CD14-positive monocyte (primary cell): ENCODE measurements at places on chromosomes 6 and 20.

DNA sequence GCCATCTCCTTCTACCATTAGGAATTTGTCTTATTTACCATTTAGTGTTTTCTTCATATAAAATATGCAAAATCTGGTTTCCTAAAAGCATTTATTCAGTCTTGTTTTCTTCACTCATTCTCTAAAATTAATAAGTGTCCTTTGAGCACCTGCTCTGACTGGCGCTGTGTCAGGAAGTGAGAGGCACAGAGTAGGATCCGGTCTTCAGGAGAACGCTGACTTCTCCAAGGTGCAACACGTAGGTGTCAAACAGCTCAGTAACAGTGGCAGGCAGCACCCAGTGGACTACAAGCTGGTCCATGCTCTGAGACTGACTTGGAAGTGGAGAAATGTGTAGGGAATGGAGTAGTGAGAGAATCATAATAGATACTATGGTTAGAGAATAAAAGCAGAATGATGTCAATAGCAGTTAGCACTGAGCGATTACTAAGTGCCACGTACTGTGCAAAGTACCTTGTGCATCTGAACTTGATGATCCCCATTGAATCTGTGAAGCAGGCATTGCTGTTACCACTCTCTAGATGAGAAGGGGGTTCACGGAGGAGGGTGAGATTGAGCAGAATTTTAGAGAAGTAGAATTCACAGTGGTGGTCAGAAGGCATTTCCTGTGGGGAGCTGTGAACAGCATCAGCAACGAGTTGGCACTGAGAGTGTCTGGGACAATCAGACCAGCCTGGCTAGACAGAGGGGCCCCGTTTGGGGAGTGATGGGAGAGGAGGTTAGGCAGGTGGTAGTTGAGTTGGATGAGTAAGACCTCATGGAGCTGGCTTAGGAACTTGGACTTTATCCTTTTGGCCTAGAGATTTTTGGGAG is 569.8 kb downstream of the QKI start:
- no peaks in the 10 kb centered on the region for H3K27me3 ChIP-seq
- H3K36me3 ChIP-seq = no peaks in the 10 kb centered on the region
- no peak for DNase-seq
- peaks cover 4% of the 10 kb centered on the region for H3K4me1 ChIP-seq

DNA sequence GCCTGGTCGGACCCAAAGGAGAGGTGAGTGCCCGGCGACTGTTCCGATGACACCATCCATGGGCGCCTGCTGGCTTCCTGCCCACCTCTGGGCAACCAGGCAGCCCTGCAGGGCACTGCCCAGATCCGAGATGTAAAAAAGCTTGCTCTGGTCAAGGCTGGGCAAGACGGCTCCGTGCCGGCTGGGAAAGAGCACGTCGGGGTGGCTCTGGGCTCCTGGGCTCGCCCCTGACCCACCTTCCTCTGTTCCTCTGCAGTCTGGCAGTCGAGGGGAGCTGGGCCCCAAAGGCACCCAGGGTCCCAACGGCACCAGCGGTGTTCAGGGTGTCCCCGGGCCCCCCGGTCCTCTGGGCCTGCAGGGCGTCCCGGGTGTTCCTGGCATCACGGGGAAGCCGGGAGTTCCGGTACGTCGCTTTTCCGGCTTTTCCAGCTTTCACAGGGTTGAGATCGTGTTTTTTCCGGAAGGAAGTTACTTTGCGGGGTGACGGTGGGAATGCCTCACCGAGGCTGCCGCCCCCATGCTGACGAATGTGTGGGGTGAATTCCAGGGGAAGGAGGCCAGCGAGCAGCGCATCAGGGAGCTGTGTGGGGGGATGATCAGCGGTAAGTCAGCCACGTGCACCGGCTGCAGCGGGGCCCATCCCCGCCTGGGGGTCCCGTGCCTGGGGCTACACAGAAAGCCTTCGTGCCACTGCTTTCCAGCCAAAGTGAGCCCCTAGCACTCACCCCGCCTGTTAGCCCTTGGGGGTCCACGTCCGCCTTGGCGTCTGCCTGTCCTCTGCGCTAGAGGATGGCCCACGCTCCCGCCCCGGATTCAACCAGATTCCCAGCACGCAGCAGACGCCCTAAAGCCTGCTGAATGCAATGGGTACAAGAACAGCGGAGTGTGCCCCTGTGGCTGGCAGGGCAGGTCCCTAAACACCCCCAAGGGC is 19.3 kb downstream of the COL9A3 start:
- peaks cover 3% of the 10 kb centered on the region for H3K36me3 ChIP-seq
- H3K27me3 ChIP-seq = no peaks in the 10 kb centered on the region
- peaks cover 41% of the 10 kb centered on the region for H3K4me1 ChIP-seq

GRCh38 chr20:23490817-23491216 is at the start of gene CST8:
Gene CST8 (plus strand): TSS chr20:23491117. CDS start chr20:23491668, 551 bp downstream.
- H3K4me3 ChIP-seq = no peak within 1 kb of the TSS
- no peaks in the 10 kb centered on the region for H3K36me3 ChIP-seq
- H3K4me1 ChIP-seq = no peaks in the 10 kb centered on the region
- DNase-seq = no peak

DNA sequence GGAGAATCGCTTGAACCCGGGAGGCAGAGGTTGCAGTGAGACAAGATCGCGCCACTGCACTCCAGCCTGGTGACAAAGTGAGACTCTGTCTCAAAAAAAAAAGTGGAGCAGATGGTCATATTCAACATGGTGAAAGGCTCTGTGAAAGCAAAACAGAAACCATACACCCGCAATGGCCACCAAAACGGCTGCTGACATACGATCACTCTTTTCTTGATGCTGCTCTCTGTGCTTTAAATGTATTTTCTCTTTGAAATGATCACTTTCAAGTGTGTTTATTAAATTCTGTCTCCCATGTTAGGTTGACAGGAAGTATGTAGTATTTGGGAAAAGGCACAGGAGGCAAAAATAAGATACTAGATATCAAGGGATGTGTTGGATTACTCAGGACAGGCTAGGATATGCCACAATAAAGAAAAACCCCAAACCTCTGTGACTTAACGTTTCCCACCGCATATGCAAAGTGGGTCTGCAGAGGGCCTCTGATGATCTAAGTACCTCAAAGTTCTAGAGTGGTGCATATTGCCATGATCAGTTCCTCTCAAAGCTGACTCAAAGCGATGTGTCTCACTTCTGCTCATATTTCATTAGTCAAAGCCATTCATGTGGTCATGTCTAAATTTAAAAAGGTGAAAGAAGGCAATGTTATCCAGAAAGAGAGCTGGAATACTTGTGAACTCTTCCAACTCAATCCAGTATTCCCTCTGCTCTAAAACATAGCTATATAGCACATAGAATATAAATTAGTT is 155.1 kb upstream of the SOX4 start:
- no peak overlapping the region for H3K4me3 ChIP-seq
- H3K36me3 ChIP-seq = no peaks in the 10 kb centered on the region
- H3K27ac ChIP-seq = no peak overlapping the region
- H3K4me1 ChIP-seq = peaks cover 41% of the 10 kb centered on the region
- H3K27me3 ChIP-seq = no peaks in the 10 kb centered on the region

GRCh38 chr6:128519931-128520435 is 416 bp downstream of the PTPRK start:
- H3K4me3 ChIP-seq = peak overlapping the region; percentile 67
- no peaks in the 10 kb centered on the region for H3K36me3 ChIP-seq
- peaks cover 53% of the 10 kb centered on the region for H3K27me3 ChIP-seq
- H3K27ac ChIP-seq = no peak overlapping the region

DNA sequence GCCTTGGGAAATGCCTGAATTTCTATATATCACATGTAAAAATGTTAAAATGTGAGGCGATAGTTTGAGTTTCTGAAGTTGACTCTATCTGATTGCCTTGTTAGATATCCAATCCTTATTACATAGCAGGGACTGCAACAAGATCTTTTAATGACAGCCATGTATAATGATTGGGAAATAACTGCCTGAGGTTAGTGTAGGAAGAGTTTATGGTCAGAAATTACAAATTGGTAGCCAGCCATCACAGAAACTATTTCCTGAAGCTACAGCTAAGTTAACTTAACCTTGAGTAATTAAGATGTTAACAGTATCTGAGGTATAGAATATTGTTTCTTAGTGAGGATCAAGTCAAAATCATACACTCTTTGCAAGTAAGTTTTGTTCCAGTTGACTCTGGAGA is 41.0 kb downstream of the AKIRIN2 start:
- no peak overlapping the region for H3K27ac ChIP-seq
- no peak for DNase-seq
- no peaks in the 10 kb centered on the region for H3K27me3 ChIP-seq
- no peak overlapping the region for H3K4me3 ChIP-seq
- H3K4me1 ChIP-seq = no peaks in the 10 kb centered on the region

- no peaks in the 10 kb centered on the region for H3K27me3 ChIP-seq
- H3K27ac ChIP-seq = no peak overlapping the region
- H3K36me3 ChIP-seq = no peaks in the 10 kb centered on the region
- DNase-seq = no peak
- no peaks in the 10 kb centered on the region for H3K4me1 ChIP-seq
- H3K4me3 ChIP-seq = no peak overlapping the region
Observed at GRCh38 chr6:146408583-146408982, 135.1 kb upstream of the RAB32 start.

DNA sequence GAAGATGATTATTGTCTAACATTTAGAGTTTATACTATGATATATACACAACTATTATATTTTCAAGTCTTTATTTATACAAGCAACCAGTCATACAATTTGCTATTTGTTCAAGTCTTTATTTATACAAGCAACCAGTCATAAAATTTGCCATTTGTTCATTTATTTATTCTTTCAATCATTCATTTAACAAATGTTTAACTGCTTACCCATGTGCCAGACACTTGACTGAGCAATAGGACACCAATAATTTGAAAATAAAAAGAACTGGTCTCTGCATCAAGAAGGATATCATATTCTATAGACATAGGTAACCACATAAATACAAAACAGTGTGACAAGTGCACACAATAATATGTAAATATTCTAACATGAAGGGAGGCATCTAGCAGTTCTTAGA is 20.3 kb downstream of the GRIK2 start:
- H3K36me3 ChIP-seq = no peaks in the 10 kb centered on the region
- H3K4me3 ChIP-seq = no peak overlapping the region
- DNase-seq = no peak
- H3K27me3 ChIP-seq = no peaks in the 10 kb centered on the region

DNA sequence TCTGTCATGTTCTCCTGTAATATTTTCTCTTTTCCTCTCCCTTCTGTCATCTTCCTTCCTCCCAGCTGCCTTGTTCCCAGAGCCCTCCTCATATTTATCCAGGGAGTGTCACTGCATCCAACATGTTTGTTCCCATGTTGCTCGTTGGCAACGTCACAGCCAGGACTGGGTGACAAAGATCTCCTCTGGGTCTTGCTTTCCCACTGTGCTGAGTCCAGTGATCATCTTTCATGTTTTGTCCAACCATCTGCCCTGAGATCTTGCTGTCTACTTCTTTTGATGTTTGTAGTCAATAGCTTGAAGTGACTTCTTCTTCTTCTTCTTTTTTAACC is 26.6 kb downstream of the FARS2 start:
- H3K4me3 ChIP-seq = no peak overlapping the region
- no peaks in the 10 kb centered on the region for H3K27me3 ChIP-seq
- no peaks in the 10 kb centered on the region for H3K36me3 ChIP-seq
- H3K4me1 ChIP-seq = no peaks in the 10 kb centered on the region

- H3K36me3 ChIP-seq = no peaks in the 10 kb centered on the region
- no peak overlapping the region for H3K4me3 ChIP-seq
- H3K4me1 ChIP-seq = no peaks in the 10 kb centered on the region
- no peak for DNase-seq
Observed at GRCh38 chr6:21522143-21522747, 71.3 kb upstream of the SOX4 start.

DNA sequence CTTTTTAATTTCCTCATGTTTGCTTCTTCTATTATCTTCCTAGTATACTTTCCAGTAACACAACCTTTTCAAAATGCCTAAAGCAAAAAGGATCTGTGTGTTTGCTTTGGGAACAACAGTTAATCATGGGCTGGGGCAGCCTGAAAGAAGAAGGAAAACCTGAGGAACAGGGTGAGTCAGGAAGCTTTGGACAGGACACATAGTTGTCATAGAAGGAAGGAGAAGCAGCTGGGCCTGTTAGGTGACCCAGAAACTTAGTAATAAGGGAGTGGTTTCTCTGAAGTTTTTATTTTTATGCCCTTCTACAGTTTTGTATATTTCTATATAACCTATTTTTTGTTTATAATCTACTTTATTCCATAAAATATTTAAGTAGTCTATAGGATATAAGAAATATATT is 61.4 kb downstream of the CD24 start:
- H3K4me3 ChIP-seq = no peak overlapping the region
- H3K4me1 ChIP-seq = no peaks in the 10 kb centered on the region
- H3K27ac ChIP-seq = no peak overlapping the region
- H3K27me3 ChIP-seq = no peaks in the 10 kb centered on the region

- no peak overlapping the region for H3K27ac ChIP-seq
- H3K36me3 ChIP-seq = no peaks in the 10 kb centered on the region
- DNase-seq = no peak
- H3K4me1 ChIP-seq = no peaks in the 10 kb centered on the region
- H3K27me3 ChIP-seq = no peaks in the 10 kb centered on the region
Observed at GRCh38 chr6:82017288-82017687, 230.3 kb downstream of the IBTK start.

- no peak overlapping the region for H3K27ac ChIP-seq
- peaks cover 30% of the 10 kb centered on the region for H3K4me1 ChIP-seq
- no peaks in the 10 kb centered on the region for H3K27me3 ChIP-seq
- peak; percentile 68 for DNase-seq
- H3K4me3 ChIP-seq = peak overlapping the region; percentile 61
Observed at GRCh38 chr6:26017632-26017966, 55.0 kb downstream of the TRIM38 start.

GRCh38 chr20:49978685-49979029 is 4.1 kb upstream of the SNAI1 start:
- peaks cover 10% of the 10 kb centered on the region for H3K27me3 ChIP-seq
- H3K4me3 ChIP-seq = no peak overlapping the region
- DNase-seq = no peak
- H3K36me3 ChIP-seq = no peaks in the 10 kb centered on the region

DNA sequence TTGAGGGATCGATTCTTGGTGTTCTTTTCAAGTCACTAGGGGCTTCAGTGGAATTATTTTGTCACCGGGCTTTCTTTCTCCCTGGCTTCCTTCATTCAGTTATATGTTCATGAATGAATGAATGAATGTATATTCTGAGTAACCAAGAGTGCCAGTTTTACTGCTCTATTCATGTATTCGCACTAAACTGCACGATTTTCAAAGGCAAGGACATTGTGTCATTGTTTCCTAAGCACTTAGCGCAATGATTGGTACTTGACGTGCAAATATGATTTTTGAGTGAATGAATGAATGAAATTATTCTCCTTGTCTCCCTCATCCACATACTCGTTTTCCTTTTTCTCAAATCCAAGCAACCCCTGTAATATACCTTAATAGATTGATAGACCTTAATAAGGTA is 822 bp downstream of the AFG1L start:
- peaks cover 12% of the 10 kb centered on the region for H3K4me1 ChIP-seq
- H3K4me3 ChIP-seq = peak overlapping the region; percentile 74
- peak overlapping the region; percentile 97 for H3K27ac ChIP-seq
- no peaks in the 10 kb centered on the region for H3K27me3 ChIP-seq
- no peak for DNase-seq

DNA sequence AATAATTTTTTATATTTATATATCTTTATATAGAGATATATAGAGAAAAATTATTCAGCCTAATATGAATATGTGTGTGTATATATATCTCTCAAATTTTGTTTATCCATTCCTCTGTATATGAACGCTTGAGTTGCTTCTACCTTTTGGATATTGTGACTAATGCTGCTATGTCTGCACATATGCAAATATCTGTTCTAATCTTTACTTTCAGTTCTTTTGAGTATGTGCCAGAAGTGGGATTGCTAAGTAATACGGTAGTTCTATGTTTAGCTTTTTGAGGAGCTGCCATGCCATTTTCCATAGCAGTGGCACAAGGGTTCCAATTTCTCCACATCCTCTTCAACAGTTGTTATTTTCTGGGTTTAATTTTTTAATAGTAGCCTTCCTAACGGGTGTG is 72.8 kb upstream of the CEP85L start:
- H3K27me3 ChIP-seq = no peaks in the 10 kb centered on the region
- H3K4me1 ChIP-seq = peaks cover 14% of the 10 kb centered on the region
- no peak for DNase-seq
- H3K36me3 ChIP-seq = no peaks in the 10 kb centered on the region
- H3K27ac ChIP-seq = no peak overlapping the region
- no peak overlapping the region for H3K4me3 ChIP-seq
